Left ventricle myocardium superior (tissue), 1 donor: ENCODE measurements at places on chromosomes 6 and 20. TPM values are rescaled to one million over a fixed set of nuclear protein-coding genes. Genes with fewer than 3 reads are reported as not detected.

- DNase-seq: no peak
Measured at GRCh38 chr20:53445321-53445731, 148.3 kb downstream of the ZNF217 start.

DNA sequence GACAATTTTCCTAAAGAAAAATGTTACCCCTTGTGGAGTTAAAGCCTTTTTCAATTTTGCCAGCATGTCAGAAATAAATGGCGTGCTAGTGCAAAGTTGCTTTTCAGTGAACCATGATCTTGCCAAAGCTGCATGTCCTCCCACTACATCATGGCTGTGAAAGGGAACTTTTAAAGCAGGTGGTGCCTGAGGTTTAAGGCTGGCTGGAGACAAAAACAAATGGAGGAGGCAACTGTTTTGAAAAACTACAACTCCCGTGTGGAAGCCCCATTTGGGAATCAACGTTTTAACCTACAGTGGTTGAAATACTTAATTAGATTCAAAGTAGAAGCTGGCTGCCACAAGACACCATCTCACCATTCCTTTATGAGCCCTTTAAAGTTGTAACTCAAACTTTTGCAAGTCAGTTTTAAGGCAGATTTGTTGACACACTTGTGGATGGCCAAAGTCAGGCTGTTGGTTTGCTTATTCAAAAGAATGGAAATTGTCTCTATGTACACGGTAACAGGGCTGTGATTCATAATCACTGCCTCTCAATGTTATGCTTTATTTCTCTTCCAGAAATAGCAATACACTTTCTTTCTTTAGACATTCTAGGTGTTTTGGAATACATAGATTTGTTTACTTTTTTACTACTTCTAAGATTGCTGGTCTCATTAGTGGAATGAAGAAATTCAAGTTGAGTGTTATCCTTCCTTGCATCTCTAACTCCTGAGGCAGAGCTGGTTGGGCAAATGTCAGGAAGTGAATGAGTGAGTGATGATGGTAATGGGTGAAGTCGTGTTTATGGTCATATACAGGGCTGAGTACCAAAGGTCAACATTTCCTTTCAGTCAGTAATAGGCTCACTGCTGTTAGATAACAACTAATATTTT is 196.4 kb upstream of the GMDS start:
- no peak for DNase-seq

- DNase-seq: no peak
Measured at GRCh38 chr6:75117701-75118100, 88.2 kb downstream of the COL12A1 start.

GRCh38 chr6:107292715-107293271 is 166.6 kb downstream of the PDSS2 start:
- no peak for DNase-seq

GRCh38 chr20:16260911-16261310 is 312.3 kb downstream of the KIF16B start:
- DNase-seq: no peak

GRCh38 chr20:5691918-5692618 is 58.1 kb upstream of the SHLD1 start:
- DNase-seq: no peak

DNA sequence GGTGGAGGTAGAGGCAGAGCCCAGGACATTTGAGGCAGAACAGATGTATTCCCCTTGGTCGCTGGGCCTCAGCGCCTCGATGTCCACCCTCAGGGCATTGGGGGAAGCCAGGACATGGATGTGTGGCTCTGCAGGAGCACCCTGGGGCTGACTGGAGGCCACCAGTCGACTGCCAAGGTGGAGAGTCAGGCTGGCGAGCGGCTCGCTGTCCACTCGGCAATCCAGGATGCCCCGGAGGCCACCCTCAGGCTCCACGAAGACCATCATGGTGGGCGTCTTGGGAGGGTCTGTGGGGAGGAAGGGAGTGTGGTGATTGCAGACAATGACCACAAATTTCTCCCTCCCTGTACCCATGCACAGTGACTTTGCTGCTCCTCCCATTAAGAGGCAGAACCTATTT is 8.2 kb upstream of the ADAM33 start:
- no peak for DNase-seq

- peak; percentile 39 for DNase-seq
Measured at GRCh38 chr20:57433657-57434389, 42.6 kb downstream of the RBM38 start.

DNA sequence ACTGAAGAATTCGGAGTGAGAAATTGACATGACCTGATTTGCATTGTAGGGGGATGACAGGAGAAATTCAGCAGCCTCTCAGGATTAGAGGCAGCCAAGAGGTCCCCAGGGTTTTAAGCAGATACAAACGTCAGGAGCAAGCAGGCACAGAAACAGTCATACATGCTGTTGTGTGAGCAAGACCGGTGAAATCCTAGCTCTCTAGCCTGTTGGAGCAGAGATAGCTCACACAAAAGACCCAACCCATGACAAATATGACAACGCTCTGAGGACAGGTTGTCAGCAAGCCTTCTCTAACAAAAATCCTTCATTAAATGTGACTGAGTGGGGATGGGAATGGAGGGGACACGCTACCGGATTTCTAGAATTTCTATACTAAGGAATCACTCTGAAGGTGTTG is 23.0 kb upstream of the AKAP12 start:
- no peak for DNase-seq

SIRPB1 gene
- total RNA-seq: 0.82 TPM

BHLHE23 gene
- total RNA-seq: not detected

C20orf141 gene
- not detected for total RNA-seq

TRIM31 gene
- not detected for total RNA-seq

LCA5 gene
- 2.4 TPM for total RNA-seq

ANKEF1 gene
- 1.3 TPM for total RNA-seq

DNAH8 gene
- not detected for total RNA-seq
